ENCODE measurements at places on chromosomes 6 and 20. TPM values are rescaled to one million over a fixed set of nuclear protein-coding genes. Genes with fewer than 3 reads are reported as not detected.

PARD6B gene
- polyA plus RNA-seq = 20.7 TPM

LTA gene
- polyA plus RNA-seq = 0.15 TPM

DNA sequence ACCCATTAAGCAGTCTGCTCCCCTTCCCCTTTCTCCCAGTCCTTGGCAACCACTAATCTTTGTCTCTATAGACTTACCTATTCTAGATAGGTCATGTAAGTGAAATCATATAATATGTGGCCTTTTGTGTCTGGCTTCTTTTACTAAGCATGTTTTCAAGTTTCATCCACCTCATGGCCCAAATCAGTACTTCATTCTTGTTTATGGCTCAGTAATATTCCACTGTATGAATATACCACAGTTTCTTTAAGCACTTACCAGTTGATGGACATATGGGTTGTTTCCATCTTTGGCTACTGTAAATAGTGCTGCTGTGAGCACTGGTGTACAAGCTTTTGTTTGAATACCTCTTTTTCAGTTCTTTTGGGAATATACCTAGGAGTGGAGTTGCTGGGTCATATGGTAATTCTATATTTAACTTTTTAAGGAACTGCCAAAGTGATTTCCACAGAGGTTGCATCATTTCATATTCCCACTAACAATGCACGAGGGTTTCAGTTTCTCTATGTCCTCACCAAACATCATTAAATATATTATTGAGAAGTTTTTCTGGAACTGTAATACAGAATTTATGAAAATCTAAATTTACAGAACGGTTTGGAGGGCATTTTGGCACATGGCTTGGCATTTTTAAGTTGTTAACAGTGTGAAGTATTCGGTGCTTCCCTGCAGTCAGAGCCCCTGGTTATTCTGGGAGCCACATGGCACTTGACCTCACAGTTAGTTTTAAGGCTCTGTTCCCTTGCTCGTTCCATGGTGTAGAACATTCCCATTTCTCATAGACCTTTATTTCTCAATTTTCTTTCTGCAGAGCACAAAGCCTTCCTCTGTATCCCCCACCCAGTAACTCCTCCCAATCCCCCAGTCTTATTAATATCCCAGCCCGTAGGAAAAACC lies 27.0 kb upstream of the DTNBP1 start:
- no peak for DNase-seq

- DNase-seq = no peak
Observed at GRCh38 chr6:166494757-166495486, 91.6 kb downstream of the RAMACL start.

DNA sequence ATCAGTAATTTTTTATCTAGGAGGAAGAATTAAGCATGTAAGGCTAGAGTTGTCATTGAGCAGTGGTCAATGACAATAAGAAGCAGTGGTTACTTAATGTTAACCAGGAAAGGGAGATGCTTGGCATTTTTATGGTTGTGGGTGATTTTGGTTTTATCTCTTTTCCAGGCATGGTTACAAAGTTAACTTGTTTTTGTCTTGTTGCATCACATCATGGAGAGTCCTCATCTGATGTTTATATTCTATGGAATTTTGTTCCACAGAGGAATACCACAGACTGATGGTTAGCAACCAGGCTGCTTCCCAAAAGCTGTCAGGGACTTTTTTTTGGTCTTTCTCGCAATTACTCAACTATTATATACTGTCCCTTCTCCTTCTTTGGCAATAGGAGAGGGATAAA lies 32.7 kb downstream of the OPRM1 start:
- DNase-seq = no peak

DNA sequence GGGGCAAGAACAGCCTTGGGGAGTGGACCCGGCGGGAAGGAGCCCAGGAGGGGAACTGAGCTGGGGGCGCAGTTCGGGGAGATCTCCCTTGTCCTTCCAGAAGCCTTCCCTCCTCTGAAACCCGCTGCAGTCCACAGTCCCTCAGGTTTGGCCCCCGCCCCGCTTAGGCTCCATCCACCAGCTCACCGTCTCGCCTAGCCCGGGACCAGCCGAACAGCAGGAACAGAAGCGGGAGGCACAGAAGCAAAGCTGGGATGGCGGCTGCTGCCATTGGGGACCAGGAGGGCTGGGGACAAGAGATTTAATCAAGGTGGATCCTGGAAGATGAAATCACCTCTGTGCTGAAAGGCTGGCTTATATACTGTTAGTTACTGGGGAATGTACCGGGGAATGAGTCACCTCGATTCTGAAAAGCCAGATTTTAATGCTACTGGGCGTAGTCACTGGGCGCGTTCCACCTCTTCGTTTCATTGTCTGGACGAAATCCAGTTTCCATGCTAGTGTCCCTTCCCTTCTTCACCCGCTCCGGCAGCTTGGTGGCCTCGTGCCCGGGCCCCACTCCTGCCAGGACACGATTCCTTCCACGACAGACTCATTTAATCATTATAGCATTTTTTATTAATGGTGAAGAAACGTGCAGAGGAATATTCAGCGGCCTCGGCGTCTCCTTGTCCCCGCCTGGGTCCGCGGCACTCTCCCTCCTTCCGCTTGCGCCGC lies at the start of gene RAET1L:
Gene RAET1L, minus strand, starts transcription at position 332 of the 717 bp plus-strand sequence. Its CDS starts 61 bp downstream, at position 271.
- DNase-seq = no peak

GRCh38 chr20:41956338-41957074 lies 338.3 kb upstream of the CHD6 start:
- DNase-seq = no peak

- no peak for DNase-seq
Observed at GRCh38 chr6:41546866-41547798, 951 bp downstream of the FOXP4 start.

DNA sequence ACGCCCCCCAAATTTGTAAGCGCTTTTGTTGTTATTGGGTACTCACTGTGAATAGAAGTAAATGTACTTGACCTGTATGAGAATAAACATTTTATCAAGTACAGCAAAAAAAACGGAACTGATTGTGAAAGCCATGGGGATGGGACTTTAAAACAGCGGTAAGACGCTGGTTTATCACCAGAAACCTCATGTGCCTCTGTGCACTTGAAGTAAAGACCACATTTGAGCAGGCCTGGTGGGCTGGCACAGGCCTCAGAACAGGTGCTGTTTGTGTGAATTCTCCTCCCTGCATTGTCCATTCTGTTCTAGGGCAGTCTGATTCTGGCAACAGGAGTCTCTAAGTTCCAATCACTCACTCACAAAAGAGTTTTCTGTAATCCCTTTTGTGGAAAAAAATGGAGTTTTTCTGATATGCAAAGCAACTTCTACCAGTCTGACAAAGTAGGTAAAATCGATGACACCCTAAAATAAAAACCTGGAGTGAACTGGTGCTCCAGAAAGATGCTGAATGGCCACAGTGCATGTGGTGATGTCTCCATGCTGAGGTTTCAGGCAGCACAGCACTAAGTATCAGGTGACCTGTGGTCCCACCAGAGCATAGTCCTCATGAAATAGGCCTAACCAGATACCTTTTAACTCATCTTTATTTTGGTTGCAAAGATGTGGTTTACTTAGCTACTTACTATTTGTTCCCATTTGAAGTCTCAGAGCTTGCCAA lies 53.9 kb downstream of the STX7 start:
- DNase-seq = no peak

DNA sequence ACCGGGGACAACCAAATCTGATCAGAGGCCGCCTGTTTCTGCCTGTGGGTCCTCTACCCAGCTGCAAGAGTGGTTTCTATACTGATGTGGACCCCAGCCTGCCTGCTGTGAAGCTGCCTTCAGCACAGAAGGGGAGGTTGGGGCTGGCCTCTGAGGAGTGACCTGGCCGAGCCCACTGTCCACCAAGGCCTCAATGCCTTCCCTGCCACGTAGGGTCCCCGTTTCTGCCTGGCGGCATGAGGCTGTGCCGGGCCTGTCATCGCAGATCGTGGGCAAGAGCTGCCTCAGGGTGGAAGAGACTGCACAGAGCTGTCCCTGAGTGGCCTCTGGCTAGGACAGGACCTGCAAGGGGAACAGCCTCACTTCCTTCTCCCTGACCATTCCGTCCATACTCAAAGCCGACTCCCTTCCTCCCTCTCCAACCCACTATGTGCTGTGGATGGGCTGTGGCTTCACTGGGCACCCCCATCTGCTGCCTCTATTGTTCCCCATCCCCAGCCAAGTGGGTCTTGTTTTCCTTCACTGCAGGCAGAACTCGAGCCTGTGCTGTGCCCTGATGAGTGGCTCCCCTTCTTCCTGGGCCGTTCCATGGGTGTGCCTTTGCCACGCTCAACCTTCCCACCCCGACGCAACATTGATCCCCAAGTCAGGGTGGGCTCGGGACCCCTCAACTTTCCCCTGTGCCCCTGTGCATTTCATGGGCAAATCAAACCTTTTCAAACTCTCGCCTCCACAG lies 60.3 kb downstream of the ERMARD start:
- DNase-seq = no peak

- DNase-seq = no peak
Observed at GRCh38 chr6:142242269-142242668, 59.5 kb upstream of the ADGRG6 start.

DNA sequence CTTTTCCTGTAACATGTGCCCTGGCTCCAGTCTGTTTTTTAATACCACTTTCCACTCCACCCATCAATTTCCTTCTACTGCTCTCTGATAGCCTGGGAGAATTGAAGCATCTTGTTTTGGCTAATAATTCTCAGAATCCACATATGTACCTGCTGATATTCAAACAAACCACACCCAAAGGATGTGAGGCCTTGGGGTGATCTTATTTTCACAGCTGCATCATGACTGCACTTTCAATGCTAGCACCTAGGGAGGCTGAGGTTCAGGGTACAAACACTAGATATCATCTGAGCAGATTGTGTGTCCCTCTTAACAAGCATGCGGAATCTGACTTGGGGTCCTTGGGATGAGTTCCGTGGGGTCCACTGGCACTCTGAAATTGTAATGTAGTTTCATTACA lies 12.7 kb downstream of the FNDC1 start:
- no peak for DNase-seq

DNA sequence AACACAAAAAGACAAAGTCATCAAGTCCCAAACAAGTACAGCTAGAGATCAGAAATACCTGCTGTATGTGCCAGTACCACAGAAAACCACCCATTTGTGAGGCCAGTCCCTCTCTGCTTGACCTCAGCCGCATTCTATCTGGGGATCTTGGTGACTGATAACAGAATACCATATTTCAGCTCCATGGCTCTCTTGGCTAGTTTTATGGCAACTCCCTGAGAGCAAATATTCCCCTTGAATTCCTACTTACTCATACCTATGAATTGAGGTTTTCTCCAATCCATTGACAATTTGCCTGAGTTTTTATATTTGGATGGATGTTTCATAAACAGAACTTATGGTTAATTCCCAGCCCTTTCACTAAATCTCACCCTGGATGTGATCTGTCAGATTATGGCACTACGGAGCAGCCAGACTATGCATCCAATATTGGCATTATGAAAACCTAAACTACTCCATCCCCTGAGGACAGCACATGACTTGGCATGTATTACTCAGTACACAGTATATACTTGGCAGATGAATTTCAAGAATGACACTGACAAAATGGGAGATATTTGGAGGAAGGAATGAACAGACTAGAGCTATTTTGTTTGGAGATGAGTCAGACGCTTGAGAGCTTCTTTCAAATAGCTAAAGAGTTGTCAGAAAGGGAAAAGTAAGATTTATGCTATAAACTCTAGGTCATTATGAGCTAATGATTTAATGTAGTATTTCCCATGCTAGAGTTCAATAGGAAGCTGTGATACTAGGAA lies 95.7 kb downstream of the PRDM1 start:
- DNase-seq = no peak

DNA sequence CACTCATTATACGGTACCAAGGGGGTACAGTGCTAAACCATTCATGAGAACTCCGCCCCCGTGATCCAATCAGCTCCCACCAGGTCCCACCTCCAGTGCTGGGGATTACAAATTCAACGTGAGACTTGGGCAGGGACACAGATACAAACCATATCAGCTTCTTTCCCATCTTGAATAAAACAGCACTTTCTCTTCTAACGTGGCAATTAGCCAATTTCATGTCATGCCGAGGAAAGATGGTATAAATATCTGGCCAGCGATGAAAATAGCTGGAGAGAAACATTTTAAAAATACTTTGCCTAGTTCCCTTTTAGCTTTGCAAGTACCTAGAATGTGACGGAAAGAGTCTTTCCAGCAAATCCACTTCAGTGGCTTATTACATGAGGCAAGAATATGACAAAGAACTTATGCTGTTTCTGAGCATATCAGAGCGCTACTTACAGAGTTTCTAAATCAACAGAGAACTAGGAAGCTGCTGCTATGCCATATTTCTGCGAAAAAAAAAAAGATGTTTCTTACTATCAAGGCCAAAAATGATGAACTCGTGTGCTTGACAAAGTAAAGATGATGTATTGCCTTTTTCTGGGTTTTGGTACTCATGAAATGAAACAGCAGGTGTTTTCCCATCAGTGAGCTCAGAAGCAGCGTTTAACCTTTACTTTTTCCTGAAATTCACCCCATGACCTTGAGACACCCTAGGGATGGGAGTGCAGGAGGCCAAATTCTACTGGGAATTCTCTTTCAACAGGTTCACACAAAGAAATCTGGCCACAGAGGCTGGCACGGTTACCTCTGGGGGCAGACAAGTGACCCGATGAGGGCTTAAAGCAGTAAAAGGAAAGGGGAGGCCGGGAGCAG lies 37.9 kb downstream of the AGPAT4 start:
- no peak for DNase-seq

DNA sequence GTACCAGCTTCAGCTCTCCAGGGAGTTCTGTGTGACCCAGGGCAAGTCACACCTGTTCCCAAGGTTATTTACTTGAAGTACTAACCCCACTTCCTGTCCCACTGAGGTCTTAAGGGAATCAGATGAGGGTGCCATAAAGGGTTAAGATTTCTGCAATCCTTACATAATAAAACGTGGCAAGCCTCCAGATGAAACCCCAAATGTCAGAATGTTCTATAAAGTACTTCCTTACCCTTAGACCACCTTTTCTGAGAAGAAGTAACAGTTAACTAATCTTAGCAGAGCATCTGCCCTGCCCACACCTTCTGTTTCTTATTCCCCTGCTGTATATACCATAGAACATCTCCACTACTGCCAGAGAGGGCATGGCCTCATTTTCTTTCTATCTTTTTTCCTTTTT lies 6.0 kb upstream of the AVP start:
- no peak for DNase-seq

DNA sequence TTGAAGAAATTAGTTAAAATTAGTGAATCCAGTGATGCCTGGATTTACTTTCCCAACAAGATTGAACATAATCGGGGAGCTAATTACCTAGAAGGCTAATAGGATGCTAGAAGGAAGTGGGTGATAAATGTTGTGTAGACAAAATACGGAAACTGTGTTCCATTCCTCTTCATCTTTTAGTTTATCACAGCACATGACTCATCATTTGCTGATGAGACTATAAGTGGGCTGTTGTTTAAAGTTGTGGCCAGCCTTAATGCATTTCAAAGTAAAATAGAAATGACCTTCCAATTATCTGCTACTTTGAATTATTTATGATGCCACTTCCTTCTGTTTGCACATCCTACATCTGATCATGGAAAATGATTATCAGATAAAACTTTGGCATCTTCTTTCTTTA lies 43.4 kb downstream of the OGFRL1 start:
- no peak for DNase-seq

- no peak for DNase-seq
Observed at GRCh38 chr20:33796263-33796906, 14.8 kb upstream of the CHMP4B start.

GRCh38 chr6:137975188-137975940 lies 108.3 kb downstream of the TNFAIP3 start:
- DNase-seq = no peak

GRCh38 chr6:34150766-34151165 lies 4.9 kb upstream of the GRM4 start:
- DNase-seq = no peak

- DNase-seq = no peak
Observed at GRCh38 chr6:35280903-35281302, 16.7 kb upstream of the DEF6 start.
